ENCODE measurements at places on chromosomes 3 and 15.
A peak's percentile ranks its signal among the peaks of the same experiment; 100 is the strongest.

DNA sequence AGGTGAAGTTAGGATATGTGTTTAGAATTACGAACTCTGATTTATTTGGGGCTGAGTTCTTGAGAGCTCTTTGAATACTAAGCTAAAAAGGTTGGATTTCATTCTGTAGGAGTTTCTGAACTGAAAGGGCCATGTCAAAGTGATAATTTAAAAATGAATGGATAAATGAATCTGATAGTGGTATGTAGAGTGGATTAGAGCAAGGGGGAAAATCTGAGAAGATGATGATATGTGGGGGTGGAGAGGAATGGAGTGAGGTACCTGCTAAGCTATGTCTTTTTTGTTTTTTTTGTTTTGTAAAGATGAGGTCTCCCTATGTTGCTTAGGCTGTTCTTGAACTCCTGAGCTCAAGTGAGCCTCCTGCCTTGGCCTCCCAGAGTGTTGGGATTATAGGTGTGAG lies 44.6 kb upstream of the SLC22A13 start:
- H3K4me3 ChIP-seq: no peak overlapping the region
- DNase-seq: no peak
- H3K4me1 ChIP-seq: no peaks in the 10 kb centered on the region
- no peak overlapping the region for H3K27ac ChIP-seq

GRCh38 chr3:62631488-62631887 lies 243.7 kb downstream of the CADPS start:
- no peak for DNase-seq
- H3K4me3 ChIP-seq: no peak overlapping the region
- no peaks in the 10 kb centered on the region for H3K4me1 ChIP-seq

GRCh38 chr15:74780523-74781430 lies 1.1 kb upstream of the CSK start:
- no peaks in the 10 kb centered on the region for H3K4me1 ChIP-seq
- DNase-seq: peak; percentile 66
- H3K27ac ChIP-seq: no peak overlapping the region
- H3K27me3 ChIP-seq: no peaks in the 10 kb centered on the region
- no peak overlapping the region for H3K4me3 ChIP-seq

DNA sequence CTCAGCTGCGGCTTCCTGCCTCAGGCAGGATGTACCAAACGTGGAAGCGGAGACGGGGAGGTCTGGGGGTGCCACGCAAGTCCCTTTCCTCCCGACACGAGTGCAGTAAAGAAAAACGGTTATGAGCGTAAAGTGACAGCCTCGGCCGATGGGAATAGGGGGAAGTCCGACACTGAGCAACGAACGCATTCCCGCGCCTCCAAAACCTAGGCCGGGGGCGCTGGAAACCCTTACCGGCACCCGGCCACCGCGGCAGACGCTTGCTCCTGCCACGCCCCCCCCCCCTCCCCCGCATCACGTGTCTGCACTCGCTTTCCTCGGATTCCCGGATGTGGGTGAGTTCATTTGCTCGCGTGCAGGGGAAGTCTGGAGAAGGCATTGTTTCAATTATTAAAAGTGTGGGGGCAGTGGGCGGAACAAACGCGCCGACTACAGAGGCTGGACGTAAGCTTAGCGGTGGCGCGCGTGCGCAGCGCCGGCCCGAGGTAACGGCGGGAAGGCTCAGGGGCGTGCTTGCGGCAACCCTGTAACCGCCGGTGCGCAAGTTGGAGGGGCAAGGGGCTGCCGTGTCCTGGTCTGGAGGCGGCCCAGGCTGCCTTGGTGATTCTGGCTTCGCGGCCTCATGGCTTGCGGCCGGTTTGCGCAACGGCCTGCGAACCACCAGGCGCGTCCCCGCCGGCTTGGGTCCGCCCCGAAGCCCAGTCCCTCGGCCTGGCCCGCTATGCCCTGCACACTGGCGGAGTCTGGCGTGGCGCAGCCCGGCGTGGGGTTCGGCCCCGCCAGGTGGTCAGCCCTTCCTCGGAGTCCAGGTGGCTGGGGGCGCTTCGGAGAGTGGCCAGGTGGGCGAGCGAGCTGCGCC lies at the start of the genes ANAPC13 and CEP63:
ANAPC13 (minus strand) TSS at position 268 of the 859 bp plus-strand sequence. CDS start 3,081 bp downstream, outside the sequence.
CEP63 (plus strand) TSS at position 340 of the 859 bp plus-strand sequence. CDS start 9,264 bp downstream, outside the sequence.
- DNase-seq: peak; percentile 96

GRCh38 chr15:89368566-89369223 lies 34.1 kb upstream of the POLG start:
- H3K4me1 ChIP-seq: no peaks in the 10 kb centered on the region
- DNase-seq: peak; percentile 54
- no peaks in the 10 kb centered on the region for H3K36me3 ChIP-seq
- H3K27me3 ChIP-seq: no peaks in the 10 kb centered on the region
